ENCODE measurements at places on chromosomes 5 and 9. TPM values are rescaled to one million over a fixed set of nuclear protein-coding genes. Genes with fewer than 3 reads are reported as not detected.

DNA sequence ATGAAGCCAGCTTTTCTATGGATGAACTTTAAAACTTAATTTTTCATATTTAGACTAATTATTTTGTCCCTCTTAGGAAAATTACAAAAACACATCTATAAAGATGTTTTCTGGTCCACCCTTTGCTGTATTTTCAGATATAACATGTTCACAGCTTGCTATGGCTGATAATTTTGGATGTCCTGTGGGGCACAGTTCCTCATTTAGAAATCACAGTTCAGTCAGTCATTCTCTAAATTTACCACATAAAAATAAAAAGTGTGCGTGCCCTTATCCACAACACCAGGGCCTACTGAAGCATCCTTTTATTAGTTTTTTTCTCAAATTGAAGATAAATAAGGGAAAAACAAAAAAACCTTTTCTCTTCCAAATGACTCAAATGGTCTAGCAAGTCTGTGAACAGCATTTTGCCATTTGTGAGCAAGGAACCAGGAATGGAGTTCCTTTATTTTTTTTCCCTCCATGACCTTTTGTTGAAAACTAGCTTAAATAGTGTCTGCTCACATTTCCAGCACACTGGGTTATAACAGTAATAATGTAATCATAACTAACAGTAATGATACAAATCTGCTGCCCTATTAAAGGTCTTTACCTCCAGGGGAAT, 87.1 kb downstream of the CEMIP2 start:
- H3K4me3 ChIP-seq: no peak overlapping the region
- H3K36me3 ChIP-seq: peaks cover 41% of the 10 kb centered on the region
- no peaks in the 10 kb centered on the region for H3K27me3 ChIP-seq
- DNase-seq: no peak

- no peaks in the 10 kb centered on the region for H3K36me3 ChIP-seq
- no peak overlapping the region for H3K4me3 ChIP-seq
- DNase-seq: no peak
- H3K27ac ChIP-seq: no peak overlapping the region
- no peaks in the 10 kb centered on the region for H3K27me3 ChIP-seq
Observed at GRCh38 chr9:6566409-6567139, 79.0 kb downstream of the GLDC start.

- no peak overlapping the region for H3K4me3 ChIP-seq
- no peak overlapping the region for H3K27ac ChIP-seq
- no peaks in the 10 kb centered on the region for H3K27me3 ChIP-seq
- H3K4me1 ChIP-seq: no peaks in the 10 kb centered on the region
- DNase-seq: no peak
Observed at GRCh38 chr9:2363138-2363745, 258.3 kb upstream of the VLDLR start.

GRCh38 chr5:6840136-6840793, 127.0 kb downstream of the TENT4A start:
- no peak overlapping the region for H3K27ac ChIP-seq
- H3K4me3 ChIP-seq: no peak overlapping the region
- no peak for DNase-seq

Gene ANKRD34B
- not detected for total RNA-seq

GRCh38 chr9:119197893-119198607, 171.2 kb downstream of the BRINP1 start:
- no peak overlapping the region for H3K4me3 ChIP-seq
- DNase-seq: no peak
- H3K27me3 ChIP-seq: no peaks in the 10 kb centered on the region
- H3K4me1 ChIP-seq: no peaks in the 10 kb centered on the region
- H3K27ac ChIP-seq: no peak overlapping the region

DNA sequence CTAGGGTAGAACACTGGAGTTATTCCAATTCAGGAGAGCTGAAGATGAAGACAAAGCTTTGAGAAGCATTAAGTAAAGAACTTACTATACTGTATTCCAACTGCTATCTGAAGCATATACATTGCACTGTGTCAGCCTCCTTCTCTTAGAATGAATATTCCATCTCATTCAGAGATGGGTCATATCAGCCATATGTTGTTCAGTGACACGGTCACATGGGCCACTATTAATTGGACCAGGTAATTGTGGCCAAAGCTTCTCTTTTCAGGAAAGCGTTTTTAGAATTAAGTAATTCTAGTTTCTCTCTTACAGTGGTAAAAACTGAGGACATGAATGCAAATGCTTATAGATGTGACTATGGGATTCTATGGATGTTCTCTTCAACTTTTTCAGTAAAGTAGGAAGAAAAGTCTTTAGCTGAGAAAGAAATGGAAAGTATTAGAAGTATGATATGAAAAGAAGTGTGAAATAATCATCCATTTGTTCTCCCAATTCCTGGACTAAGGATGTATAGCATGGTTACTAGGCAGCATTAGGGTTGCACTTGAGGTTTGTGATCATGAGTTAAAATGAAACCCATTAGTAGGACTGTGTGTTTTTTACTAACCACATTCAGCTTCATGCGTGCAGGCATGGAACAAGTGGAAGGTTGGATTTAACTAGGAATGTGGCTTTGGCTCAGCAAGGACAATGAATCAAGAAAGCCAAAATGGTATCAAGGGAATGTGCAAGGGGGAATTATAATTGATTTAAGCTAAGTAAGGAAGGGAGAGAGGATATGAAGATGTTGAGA, 40.9 kb downstream of the CETN3 start:
- no peaks in the 10 kb centered on the region for H3K4me1 ChIP-seq
- DNase-seq: no peak
- H3K27me3 ChIP-seq: peaks cover 15% of the 10 kb centered on the region

DNA sequence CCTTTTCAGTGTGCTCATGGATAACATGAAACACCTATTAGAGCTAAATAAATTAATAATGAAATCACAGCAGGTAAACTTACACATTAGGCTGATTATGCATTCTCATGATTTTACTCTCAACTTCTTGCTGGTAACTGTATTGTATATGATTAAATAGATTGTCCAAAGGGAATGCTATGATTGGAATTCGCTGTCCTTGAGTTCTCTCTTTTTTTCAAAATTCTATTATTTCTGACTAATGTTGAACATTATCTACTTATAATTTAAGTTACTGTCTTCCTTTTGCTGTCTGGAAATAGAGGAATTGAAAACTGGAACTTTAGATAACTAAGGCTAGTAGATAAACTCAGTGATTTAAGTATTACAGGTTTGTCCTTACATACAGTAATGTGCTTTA, 13.1 kb downstream of the CENPH start:
- no peaks in the 10 kb centered on the region for H3K27me3 ChIP-seq
- H3K4me3 ChIP-seq: no peak overlapping the region
- H3K27ac ChIP-seq: no peak overlapping the region
- peaks cover 41% of the 10 kb centered on the region for H3K36me3 ChIP-seq
- H3K4me1 ChIP-seq: no peaks in the 10 kb centered on the region
- DNase-seq: no peak

- H3K27me3 ChIP-seq: peaks cover 36% of the 10 kb centered on the region
- H3K27ac ChIP-seq: no peak overlapping the region
- H3K4me3 ChIP-seq: no peak overlapping the region
- H3K4me1 ChIP-seq: peaks cover 14% of the 10 kb centered on the region
- peak; percentile 25 for DNase-seq
Observed at GRCh38 chr9:121612511-121612998, 38.9 kb upstream of the DAB2IP start.

GRCh38 chr5:112635771-112636731, 101.6 kb upstream of the APC start:
- no peak for DNase-seq
- H3K36me3 ChIP-seq: no peaks in the 10 kb centered on the region
- no peak overlapping the region for H3K4me3 ChIP-seq
- H3K27me3 ChIP-seq: peaks cover 17% of the 10 kb centered on the region
- H3K4me1 ChIP-seq: no peaks in the 10 kb centered on the region
- no peak overlapping the region for H3K27ac ChIP-seq
